ENCODE measurements at places on chromosomes 5 and 9.

DNA sequence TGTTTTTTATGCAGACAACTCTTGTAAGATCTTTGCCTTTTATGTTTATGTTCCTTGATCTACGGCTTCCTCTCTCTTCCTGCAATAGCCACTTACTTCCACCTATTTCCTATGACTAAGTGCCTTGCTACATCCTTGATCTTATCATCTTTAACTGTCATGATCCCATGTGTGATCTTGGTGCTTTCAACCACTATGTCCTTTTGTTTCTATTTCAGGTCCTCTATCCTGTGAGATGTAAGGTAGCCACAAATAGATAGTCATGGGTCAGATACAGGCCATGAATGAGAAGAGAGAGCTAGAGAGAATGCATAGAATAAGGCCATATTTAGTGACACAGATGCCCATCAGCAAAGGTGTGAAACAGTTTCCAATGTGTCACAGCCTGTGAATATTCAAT, 243.6 kb upstream of the HAPLN1 start:
- peak; percentile 5 for DNase-seq

DNA sequence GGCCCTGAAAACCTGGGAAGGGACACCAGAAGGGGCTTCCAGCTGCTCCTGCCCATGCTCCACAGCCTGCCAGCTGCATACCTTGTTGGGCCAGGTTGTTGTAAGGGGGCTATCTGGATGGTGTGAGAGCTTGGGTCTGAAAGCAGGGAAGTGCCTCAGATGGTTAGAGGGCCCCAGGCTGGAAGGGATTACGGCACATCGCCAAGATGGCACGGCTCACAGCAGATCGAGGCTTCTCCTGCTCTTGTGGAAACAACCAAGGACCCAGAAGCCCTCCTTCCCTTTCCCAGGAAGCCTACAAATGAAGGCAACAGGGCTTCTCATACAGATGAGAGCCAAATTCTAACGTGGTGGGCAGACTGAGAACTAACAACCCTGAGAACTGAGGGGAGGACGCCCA, 121.7 kb upstream of the ADCY2 start:
- no peak for DNase-seq

- peak; percentile 63 for DNase-seq
These were observed 70.5 kb downstream of the ERP44 start for GRCh38 chr9:100028201-100028784.

- no peak for DNase-seq
These were observed 22.4 kb downstream of the SLC22A5 start for GRCh38 chr5:132391870-132392269.

Measured in LHCN-M2 (cell line).